Aorta (tissue), 5 donors: ENCODE measurements at places on chromosomes 1 and 21. TPM values are rescaled to one million over a fixed set of nuclear protein-coding genes. Genes with fewer than 3 reads are reported as not detected.

DNA sequence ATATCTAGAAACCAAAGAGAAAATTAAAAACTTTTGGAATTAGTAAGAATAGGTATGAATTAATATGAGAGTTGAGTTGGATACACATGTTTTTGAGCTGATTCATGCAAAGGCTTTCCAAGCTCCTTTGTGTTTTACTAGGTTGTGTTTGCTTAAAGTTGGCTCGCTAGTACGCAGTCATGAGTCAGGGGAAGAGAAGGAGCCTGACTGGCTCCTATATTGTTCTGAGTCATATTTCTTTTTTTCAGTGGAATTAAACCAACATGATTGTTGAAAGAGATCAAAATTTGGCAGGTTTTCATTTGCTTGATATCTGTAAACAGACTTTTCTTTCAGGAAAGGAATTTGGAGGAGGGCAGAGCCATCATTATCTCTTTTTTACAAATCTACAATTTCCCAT lies 66.7 kb downstream of the MAGI3 start:
- no peaks in the 10 kb centered on the region for H3K36me3 ChIP-seq
- peak; percentile 53 for DNase-seq
- H3K4me1 ChIP-seq = no peaks in the 10 kb centered on the region
- no peaks in the 10 kb centered on the region for H3K27me3 ChIP-seq
- H3K4me3 ChIP-seq = no peak overlapping the region
- no peak overlapping the region for H3K27ac ChIP-seq

GRCh38 chr1:29186707-29187106 lies 5.0 kb upstream of the SRSF4 start:
- no peaks in the 10 kb centered on the region for H3K4me1 ChIP-seq
- H3K4me3 ChIP-seq = no peak overlapping the region
- H3K27me3 ChIP-seq = no peaks in the 10 kb centered on the region
- no peak overlapping the region for H3K27ac ChIP-seq
- no peak for DNase-seq
- no peaks in the 10 kb centered on the region for H3K36me3 ChIP-seq

DNA sequence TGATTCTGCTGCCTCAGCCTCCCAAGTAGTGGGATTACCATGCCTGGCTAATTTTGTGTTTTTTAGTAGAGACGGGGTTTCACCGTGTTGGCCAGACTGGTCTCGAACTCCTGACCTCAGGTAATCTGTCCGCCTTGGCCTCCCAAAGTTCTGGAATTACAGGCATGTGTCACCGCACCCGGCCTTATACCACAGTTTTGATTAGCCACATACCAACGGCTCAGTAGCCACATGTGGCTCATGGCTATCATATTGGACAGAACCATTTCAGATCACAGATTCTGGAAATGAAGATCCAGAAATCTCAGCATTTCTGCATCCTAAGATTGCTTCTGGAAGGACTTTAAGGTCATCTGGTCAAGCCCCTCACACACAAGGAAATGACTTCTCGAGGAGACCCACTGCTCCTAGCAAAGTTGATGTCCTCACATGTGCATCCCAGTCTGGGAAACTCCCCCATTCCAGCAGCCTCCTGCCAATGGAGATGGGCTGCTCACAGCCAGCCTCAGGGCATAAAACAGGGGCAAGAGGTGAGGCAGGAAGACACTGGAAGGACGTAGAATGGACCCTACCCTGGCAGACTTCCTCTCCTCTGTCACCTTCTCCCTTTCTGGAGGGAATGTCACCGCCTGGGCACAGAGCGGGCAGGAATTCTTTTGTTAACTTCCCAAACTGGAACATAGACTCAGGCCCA lies 17.5 kb upstream of the CITED4 start:
- H3K36me3 ChIP-seq = no peaks in the 10 kb centered on the region
- H3K27me3 ChIP-seq = no peaks in the 10 kb centered on the region
- no peak overlapping the region for H3K4me3 ChIP-seq
- DNase-seq = no peak
- no peaks in the 10 kb centered on the region for H3K4me1 ChIP-seq
- no peak overlapping the region for H3K27ac ChIP-seq

GRCh38 chr1:147833231-147833860 lies 69.2 kb upstream of the GJA8 start:
- H3K27me3 ChIP-seq = no peaks in the 10 kb centered on the region
- H3K4me1 ChIP-seq = no peaks in the 10 kb centered on the region
- no peak overlapping the region for H3K4me3 ChIP-seq
- H3K36me3 ChIP-seq = no peaks in the 10 kb centered on the region
- DNase-seq = no peak
- H3K27ac ChIP-seq = no peak overlapping the region

GRCh38 chr1:234619794-234620247 lies 9.8 kb upstream of the IRF2BP2 start:
- no peak for DNase-seq
- H3K27ac ChIP-seq = no peak overlapping the region
- H3K4me1 ChIP-seq = peaks cover 17% of the 10 kb centered on the region
- no peaks in the 10 kb centered on the region for H3K27me3 ChIP-seq
- H3K36me3 ChIP-seq = no peaks in the 10 kb centered on the region

- no peaks in the 10 kb centered on the region for H3K4me1 ChIP-seq
- no peak overlapping the region for H3K27ac ChIP-seq
- no peaks in the 10 kb centered on the region for H3K27me3 ChIP-seq
- no peaks in the 10 kb centered on the region for H3K36me3 ChIP-seq
- no peak overlapping the region for H3K4me3 ChIP-seq
- DNase-seq = no peak
These were observed 49.3 kb upstream of the GRIK3 start for GRCh38 chr1:37083603-37084002.

The TMIGD3 gene
- 6.0 TPM for total RNA-seq

DNA sequence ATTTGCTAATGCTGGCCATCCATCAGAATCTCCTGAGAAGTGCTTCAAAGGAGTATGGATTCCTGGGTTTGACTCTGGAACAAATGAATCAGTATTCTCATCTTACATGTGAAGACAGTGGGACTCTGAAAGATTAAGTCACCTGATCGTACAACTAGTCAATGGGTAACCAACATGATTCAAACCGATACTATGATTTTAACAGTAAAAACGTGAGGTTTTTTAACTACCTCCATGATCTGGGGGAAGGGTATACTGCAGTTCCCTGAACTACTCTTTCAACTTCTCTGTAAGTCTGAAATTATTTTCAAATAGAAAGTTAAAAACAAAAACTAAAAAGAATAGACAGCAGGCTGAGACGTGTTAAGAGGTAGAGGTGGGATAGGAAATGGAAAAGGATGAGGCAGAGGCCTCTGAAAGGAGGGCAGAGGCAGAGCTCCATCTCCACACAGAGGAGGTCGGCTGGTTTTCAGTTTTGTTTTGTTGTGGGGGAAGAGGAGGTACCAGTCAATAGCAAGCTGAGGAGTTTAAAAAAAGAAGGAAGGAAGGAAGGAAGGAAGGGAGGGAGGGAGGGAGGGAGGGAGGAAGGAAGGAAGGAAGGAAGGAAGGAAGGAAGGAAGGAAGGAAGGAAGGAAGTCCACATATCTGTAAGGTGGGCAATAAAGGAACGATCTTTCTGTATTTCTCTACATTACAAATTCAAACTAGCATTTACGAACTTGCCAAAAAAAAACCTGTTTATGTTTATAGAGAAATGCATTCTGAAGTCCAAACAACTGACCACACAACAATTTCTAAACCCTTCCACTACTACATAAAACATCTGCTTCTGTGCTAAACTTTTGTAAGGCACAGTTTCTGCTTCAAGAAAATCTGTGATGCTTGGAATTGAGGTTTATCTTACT lies 213.1 kb downstream of the RERE start:
- no peak for DNase-seq
- no peaks in the 10 kb centered on the region for H3K27me3 ChIP-seq
- H3K27ac ChIP-seq = no peak overlapping the region
- no peak overlapping the region for H3K4me3 ChIP-seq
- no peaks in the 10 kb centered on the region for H3K36me3 ChIP-seq

The ADORA3 gene
- total RNA-seq = 10.5 TPM
